ENCODE measurements at places on chromosomes 1 and 21.

DNA sequence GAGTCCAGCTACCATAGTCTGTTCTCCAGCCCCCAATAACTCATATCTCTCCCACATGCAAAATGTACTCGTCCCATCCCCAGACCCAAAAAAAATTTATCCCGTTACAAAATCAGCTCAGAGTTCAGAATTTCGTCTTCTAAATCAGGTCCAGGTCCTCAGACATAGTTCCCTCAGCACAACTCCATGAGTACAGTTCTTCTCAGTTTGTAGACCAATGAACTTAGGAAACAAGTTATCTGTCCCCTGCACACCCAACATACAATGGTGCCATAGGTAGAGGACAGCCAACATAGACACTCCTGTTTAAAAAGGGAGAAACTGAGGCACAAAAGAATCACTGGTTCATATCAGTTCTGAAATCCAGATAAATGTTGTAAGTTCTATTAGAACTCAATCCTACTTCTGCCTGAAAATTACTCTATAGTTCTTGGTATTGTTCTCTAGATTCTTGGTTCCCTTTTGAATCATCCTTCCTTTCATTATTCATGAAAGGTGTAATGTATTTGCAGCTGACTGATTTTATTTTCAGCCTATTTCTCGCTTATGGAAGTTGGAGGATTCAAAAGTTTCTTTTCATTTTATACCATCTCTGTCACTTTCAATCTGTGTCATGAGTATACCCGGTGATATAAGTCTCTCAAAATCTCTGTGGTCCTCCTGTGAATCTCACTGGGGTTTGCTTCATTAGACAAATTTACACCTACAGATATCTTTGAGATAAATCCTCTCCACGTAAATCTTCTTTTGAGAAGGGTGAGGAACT, 75.8 kb upstream of the TSPAN2 start:
- DNase-seq: no peak

DNA sequence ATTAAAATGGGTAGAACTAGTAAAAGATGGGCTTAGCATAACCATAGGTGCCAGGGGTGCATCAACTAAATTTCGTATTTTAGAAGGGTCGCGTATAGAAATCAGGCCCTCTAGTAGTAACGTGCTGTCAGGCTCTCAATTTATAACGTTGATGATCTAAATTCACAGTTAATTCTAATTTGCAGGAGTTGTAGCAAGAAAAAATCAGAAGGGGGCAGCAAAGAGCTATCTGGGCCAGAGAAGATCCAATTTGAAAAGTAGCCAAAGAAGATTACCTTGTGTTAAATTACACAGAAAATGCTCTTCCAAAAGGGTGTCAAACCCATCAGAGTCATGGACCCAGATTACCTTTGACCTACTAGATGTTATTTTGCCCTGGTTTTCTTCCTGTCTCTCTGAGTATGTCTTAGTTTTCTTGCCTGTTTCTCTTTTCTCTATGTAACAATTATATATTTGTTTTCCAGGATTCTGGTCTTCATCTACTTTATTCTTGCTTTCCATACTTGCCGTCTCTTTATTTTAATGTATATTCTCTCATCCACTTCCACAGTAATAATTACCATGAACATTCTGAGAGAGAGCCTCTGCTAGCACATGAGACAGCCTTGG, 1030.9 kb downstream of the AMY1C start:
- DNase-seq: no peak

DNA sequence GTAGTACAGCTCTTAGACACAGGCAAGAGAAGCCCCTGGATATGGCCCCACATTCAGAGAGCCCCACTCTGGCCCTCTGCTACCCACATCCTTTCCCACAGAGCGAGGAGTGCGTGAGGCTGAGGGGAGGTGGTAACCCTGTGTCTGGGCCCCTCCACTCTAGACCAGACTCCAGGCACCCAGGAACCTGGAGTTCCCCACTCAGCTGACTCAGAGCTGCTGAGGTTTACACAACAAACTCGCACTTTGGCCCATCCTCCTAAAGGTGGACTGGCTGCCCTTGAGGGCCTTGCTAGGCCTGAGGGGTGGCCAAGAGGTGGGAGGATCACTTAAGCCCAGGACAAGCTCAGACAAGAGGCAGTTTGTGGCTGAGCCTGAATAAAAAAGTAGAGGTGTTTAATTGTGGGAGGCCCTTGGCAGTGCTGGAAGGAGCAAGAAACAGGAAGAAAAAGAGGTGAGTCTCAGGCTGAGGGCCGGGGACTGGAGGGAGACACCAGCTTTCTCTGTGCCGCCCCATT, 10.7 kb downstream of the MR1 start:
- no peak for DNase-seq

DNA sequence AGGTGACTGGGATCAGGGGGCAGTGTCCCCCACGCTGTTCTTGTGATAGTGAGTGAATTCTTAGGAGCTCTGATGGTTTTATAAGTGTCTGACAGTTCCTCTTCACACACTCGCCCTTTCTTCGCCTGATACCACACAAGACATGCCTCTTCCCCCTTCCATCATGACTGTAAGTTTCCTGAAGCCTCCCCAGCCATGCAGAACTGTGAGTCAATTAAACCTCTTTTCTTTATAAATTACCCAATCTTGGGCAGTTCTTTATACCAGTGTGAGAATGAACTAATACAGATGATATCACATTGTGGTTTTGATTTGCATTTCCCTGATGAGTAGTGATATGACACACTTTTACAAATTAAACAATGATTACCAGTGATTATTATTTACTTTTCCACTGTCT, 229.9 kb downstream of the AKT3 start:
- DNase-seq: no peak

GRCh38 chr1:5286244-5286643, 631.8 kb downstream of the AJAP1 start:
- no peak for DNase-seq

DNA sequence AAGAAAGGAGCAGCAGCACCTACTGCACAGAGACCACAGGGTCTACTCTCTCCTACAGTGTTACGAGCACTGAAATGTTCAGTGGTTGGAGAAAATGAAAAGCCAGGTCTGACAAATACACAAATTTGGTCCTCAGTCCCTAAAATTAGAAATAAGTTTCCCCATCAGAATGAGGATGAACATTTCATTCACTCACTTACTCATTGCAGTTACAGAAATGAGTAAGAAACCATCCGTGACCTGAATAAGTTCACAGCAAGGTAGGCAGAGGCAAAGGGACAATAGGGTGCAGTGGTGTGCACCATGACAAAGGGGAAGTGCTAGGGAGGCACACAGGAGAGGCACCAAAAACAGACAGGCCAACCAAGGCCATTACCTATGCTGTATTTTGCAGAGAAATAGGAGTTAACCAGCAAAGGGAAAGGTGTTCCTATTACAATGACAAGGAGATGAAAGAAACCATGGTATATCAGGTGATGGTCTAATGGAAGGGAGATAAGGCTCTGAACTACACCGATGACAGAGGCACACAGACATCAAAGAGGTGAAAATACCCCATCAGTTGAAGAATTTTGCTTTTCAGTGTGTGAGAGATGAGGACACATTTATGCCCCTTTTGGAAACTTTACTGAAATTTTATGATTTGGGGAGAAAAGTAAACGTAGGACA, 29.4 kb downstream of the VAV3 start:
- no peak for DNase-seq

GRCh38 chr1:111571239-111571638, 48.4 kb upstream of the RAP1A start:
- no peak for DNase-seq

- peak; percentile 8 for DNase-seq
Measured at GRCh38 chr1:241408170-241408569, 51.2 kb upstream of the RGS7 start.

DNA sequence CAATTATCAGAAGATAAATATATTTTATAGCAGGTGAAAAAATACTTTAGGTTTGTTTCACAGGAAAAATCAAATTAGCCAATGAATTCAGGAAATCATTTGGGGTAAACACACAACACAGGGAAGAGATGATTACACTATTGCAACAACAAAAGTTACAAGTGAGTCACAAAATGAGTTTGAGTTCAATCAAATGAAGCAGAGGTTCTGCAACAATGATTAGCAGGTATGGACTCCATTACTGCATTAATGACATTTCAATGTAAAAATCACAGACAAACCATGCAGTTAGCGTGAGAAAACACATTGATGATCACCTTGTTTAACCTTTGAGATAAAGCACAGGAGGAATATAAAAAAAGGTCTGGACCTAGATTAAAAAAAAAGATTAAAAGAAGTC, 9.7 kb downstream of the ADGRL4 start:
- DNase-seq: no peak

DNA sequence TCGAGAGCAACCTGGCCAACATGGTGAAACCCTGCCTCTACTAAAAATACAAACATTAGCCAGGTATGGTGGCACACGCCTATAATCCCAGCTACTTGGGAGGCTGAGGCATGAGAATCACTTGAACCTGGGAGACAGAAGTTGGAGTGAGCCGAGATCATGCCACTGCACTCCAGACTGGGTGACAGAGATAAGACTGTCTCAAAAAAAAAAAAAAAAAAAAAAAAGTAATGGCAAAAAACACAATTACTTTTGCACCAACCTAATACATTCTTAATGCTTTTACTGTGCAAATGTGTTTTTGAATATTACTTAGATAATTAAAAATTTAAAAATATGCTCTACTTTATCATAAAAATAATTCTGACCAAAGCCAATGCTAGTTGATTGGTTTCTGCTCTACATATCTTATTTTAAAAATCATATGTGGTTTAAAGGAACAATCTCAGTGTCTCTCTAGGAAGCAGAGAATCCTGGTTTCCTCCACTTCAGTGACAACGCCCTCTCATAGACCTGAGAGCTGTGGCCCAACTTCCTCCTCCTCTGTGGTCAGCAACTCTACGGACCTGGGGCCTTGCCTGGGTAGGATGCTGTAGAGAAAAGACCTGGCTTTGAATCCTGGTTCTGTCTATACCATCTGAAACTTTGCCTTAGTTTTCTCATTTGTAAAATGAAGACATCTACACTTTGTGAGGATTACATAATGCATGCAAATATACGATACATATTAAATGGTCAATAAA, 64.7 kb downstream of the TGFBR3 start:
- no peak for DNase-seq
